ENCODE measurements at places on chromosomes 12 and 14.
A peak's percentile ranks its signal among the peaks of the same experiment; 100 is the strongest.

DNA sequence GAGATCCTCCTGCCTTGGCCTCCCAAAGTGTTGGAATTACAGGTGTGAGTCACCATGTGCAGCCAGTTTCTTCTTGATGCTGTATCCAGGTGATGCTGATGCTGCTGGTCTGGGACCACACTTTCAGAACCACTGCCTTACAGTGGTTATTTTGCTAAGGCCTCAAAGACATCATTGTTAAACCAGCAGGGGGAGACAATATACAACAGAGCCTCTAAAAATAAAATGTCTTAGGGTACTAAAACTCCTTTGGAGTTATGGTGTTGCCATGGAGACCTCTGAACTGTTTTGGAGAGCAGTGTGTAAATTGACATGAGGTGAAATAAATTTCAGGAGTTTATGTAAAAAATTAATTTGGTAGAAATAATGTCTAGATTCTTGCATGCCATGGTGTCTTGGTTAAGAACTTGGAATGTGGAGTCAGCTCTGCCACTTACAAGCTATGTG, 1.1 kb upstream of the ARG2 start:
- DNase-seq = no peak

GRCh38 chr14:103103461-103104388, 9.2 kb downstream of the EXOC3L4 start:
- peak; percentile 88 for DNase-seq

GRCh38 chr12:25362646-25363045, 111.9 kb upstream of the KRAS start:
- DNase-seq = no peak

DNA sequence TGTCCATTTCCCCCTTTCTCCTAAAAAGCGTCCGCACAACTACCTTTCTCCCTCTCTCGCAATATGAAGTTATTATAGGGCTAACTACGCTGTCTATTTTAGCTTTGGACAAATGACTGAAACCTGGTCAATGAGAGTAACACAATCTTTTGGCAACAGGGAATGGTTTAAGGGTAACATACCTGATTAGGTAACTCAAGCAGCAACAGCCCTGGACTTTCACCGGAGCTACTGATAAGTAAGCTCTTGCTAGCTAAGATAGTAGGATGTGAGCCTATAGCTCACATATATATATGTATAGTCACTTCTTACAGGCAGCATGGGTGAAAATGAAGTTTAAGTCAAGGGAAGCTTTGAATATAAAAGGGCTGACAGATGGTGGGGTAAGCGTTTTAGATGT, 313.0 kb downstream of the CEP128 start:
- DNase-seq = no peak

DNA sequence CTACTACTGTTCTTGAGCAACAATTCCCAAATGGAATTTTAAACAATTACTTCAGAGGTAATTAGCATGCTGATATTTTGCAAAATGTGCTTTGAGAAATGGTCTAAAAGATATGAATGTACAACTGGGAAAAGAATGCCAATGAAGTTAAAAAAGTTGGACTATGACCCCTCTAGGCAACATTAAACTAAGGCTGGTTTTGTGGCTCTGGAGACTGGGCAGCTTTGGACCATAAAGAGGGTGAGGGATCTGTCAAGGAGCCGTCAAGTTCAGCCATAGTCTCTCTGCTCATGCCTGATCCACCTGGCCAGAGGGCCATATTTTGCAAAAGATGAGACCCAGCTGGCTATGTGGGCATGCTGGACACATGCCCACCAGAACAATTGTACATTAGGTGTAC, 38.8 kb downstream of the CMAS start:
- no peak for DNase-seq

- DNase-seq = no peak
These were observed 43.6 kb downstream of the SPATS2 start for GRCh38 chr12:49410818-49411217.

DNA sequence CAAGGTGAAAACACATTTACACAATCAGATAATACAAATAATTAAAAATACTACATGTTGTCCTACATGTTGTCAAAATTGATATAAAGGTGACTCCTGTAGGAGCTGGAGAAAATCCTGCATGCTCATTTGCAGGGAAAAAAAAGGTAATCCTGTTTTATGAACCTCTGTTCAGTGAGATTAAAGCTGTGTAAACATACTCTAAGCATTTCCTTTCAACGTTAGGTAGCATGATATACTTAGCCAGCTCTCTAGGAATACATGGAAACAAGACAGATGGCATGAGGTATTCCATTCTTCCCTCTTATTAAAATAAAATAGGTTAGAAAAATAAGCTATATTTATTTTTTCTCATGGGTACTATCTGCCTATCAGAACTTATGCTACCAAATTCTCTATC, 635.7 kb upstream of the FLRT2 start:
- DNase-seq = no peak

Data from right cardiac atrium (tissue), 5 donors.